ENCODE measurements at places on chromosomes 1 and 21.

DNA sequence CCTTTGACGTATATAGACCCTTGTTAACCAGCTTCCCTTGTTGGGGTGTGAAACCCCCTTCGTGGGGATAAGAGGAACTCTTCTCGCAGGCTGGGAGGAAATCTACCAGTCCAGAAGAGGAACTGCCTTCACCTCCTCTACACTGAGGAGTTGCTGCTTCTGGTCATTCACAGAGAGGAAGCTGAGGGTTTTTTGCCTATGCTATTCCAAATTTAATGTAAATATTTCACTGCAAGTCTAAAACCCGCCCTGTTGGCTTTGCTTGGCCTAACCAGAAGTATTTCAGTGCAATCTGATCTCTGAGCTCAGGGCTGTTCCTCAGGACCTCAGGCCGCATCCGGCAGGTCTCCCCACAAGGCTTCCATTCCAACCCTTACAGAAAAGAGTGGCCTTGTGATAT lies 150.1 kb downstream of the HIVEP3 start:
- DNase-seq: no peak

GRCh38 chr1:2073382-2074230 lies 23.4 kb downstream of the PRKCZ start:
- DNase-seq: no peak

- no peak for DNase-seq
These were observed 25.2 kb downstream of the MAPKAPK2 start for GRCh38 chr1:206709772-206710459.

DNA sequence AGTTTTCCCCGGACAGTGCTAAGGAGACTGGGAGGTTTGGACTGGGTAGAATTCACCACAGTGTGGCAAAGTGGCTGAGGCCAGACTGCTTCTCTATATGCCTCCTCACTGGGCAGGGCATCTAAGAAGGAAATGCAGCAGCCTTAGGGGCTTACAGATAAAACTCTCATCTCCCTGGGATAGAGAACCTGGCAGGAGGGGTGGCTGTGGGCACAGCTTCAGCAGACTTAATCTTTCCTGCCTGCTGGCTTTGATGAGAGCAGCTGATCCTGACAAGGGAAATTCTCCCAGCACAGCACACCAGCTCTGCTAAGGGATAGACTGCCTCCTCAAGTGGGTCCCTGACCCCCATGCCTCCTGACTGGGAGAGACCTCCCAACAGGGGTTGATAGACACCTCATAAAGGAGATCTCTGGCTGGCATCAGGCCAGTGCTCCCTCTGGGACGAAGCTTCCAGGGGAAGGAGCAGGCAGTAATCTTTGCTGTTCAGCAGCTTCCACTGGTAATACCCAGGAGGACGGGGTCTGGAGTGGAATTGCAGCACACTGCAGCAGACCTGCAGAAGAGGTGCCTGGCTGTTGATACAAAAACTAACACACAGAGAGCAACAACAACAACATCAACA lies 25.2 kb downstream of the KIFAP3 start:
- DNase-seq: no peak

GRCh38 chr1:218031901-218032300 lies 253.2 kb upstream of the RRP15 start:
- no peak for DNase-seq

DNA sequence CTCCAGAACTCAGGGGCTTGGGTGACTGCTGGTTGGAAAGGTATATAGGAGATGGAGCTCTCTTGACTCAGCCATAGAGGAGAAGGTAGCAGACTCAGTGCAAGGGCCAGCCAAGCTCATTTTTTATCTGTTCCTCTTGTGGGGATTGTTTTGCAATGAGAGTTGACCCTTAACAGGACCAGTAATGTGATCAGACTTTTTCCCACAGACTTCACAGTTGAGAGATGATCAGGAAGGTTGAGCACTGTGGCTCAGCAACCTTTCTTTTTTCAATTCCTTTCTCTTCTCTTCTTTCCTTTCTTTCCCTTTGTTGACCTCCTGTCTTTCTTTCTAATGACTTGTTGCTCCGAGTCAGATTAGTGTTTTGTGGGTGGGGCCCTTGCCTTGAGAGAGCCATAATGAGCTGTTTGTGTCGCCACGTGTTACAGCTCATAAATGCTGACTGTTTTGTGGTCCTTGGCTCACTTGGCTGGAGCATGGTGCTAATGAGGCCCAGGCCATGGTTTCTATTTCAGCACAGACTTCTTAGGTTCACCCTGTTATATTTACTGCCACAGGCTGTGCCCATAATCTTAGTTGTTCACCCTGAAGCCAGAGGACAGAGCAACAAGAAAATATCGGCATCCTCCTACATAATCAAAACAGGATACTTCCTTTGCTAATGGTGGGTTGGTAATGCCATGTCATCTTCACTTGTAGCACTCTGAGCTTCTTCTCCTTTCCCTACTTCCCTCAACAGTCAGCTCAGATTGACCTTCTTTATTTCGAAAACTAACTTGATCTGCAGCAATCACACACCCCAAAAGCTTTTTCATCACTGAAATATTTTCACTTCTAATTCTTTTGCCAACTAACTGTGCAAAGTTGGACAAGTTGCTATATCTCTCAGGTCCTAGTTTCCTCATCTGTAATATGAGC lies 13.9 kb downstream of the ADAM30 start:
- DNase-seq: no peak

- no peak for DNase-seq
These were observed 302.8 kb upstream of the ADAMTS5 start for GRCh38 chr21:27269644-27270043.

GRCh38 chr1:37478451-37478881 lies 4.1 kb downstream of the ZC3H12A start:
- DNase-seq: no peak

DNA sequence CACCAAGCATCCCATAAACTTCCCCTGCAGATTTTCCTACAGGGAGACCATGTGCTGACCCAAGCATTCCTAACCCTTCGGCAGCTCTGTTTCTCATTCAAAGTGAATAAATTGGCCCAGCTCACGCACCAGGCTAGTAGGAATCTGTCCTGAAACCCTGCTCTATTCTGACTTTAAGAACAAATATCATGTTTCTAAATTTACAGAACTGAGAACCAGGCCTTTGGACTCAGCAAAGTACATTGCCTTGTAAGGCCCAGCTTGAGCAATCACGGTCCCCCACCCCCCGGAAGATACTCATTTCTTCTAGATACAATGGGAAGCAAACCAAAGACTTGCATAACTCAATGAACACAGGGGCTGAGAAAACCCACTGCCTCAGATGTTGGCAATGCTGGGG lies 160.1 kb upstream of the NFIA start:
- no peak for DNase-seq

DNA sequence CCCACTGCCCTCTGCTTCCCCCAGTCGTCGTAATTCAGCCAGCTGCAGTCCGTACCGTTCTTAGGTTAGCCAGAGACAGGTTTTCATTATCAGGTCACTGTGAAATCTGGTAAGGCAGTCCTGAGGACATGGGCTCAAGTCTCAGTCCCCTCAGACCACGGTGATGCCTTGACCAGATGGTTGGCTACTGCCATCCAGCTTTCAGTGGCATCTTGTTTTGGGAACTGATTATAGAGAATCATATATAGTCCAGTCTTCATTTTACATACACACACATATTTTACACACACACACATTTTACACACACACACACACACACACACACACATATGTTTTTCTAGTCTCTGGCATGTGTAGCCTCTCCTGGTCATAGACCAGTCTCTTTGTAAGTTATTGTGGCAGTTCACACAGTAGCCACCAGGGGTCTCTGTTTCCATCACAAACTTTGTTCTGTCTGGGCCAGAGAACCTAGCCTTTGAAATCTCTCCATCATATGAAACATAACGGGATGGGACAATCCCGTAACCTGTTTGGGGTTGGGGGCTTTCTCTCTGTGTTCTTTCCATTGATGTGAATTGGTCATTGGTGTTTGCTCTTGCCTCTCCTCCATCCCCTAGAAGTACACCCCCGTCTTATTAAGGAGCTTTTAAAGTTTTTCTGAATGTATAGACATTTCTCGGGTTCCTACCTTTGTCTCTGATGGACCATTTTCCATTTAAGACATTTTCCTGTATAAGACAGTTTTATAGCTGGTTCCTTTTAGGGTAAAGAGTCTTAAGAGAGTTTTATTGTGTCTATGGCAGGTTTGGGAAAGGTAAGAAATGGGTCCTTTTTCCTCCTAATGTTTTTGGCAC lies 8.4 kb upstream of the IKBKE start:
- DNase-seq: peak; percentile 65

GRCh38 chr1:39272027-39272797 lies 67.7 kb downstream of the MACF1 start:
- DNase-seq: no peak

DNA sequence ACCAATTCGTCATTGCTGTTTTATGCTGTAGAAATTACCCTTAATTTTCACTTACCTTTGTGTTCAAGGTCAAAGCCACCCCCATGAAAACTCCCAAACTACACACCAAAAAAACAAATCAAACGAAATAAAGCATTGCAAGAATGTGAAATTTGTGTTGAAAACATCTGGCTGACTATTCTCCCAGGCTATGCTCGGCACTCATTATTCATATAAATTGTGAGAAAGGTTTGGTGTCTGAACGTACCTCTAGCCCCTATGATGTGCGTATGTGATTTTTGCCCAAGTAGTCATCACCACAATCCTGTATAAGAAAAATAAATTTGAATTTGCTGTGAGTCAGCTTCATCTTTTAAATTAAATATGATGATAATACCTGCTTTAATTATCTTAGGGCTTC lies 34.9 kb downstream of the ADAMTS1 start:
- DNase-seq: no peak

GRCh38 chr1:224867715-224868114 lies 61.8 kb upstream of the DNAH14 start:
- DNase-seq: no peak

DNA sequence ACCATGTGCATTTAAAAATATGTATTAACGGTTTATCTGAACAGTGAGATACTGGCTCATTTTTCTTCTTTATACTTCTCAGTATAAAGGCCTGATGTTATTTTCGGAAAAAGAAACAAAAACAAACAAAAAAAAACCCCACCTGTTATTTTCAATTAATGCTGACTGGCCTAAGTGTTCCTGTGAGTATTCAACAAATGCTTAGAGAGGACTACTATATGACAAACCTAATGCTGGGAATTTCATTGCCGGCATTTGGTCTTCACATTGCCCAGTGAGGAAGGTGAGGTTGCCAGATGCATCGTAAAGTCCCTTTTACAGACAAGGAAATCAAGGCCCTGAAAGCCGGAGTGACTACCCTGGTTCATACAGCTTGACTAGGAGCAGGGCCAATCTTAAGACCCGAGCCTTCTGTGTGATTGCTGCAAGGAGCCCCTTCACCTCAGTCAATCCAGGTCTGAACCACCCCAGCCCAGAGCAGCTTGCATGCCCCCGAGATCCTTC lies 599 bp downstream of the MRPL24 start:
- no peak for DNase-seq

DNA sequence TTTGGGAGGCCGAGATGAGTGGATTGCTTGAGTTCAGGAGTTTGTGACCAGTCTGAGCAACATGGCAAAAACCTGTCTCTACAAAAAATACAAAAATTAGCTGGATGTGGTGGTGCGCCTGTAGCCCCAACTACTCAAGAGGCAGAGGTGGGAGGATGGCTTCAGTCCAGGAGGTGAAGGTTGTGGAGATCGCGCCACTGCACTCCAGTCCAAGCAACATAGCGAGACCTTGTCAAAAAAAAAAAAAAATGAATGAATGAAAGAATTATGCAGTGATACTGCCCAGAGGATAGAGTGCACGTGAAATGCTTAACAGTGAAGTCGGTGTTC lies 429 bp upstream of the DPH2 start:
- DNase-seq: no peak

GRCh38 chr1:27650539-27651175 lies 15.7 kb upstream of the FGR start:
- DNase-seq: no peak

- no peak for DNase-seq
These were observed 105.1 kb downstream of the ROR1 start for GRCh38 chr1:63878932-63879331.

GRCh38 chr1:26910343-26911160 lies 3.2 kb downstream of the NR0B2 start:
- DNase-seq: no peak

GRCh38 chr1:154407198-154408091 lies 2.3 kb downstream of the IL6R start:
- no peak for DNase-seq

- DNase-seq: no peak
These were observed 12.5 kb upstream of the MYOC start for GRCh38 chr1:171664976-171665375.

GRCh38 chr1:54798769-54799641 lies 2.1 kb downstream of the TTC22 start:
- no peak for DNase-seq

- no peak for DNase-seq
These were observed 19.8 kb downstream of the MYOG start for GRCh38 chr1:203065986-203066385.

- no peak for DNase-seq
These were observed 124.2 kb downstream of the LIPI start for GRCh38 chr21:14086553-14086952.

GRCh38 chr1:158496374-158496773 lies 24.4 kb downstream of the OR10R2 start:
- no peak for DNase-seq
